Foreskin keratinocyte (primary cell): ENCODE measurements at places on chromosomes 13 and 19. TPM values are rescaled to one million over a fixed set of nuclear protein-coding genes. Genes with fewer than 3 reads are reported as not detected.

GPR18 gene
- not detected in 2 replicates for total RNA-seq

AP2A1 gene
- total RNA-seq: 68.0 and 70.1 TPM in 2 replicates

CRB3 gene
- total RNA-seq: 14.9 and 15.3 TPM in 2 replicates

C19orf25 gene
- total RNA-seq: 29.5 and 34.9 TPM in 2 replicates

ZNF132 gene
- 5.6 and 5.8 TPM in 2 replicates for total RNA-seq

ZNF83 gene
- 24.7 and 24.8 TPM in 2 replicates for total RNA-seq

LILRA6 gene
- not detected in 2 replicates for total RNA-seq

CEACAM3 gene
- not detected in 2 replicates for total RNA-seq

ASF1B gene
- 30.4 and 37.9 TPM in 2 replicates for total RNA-seq

IL12RB1 gene
- 0.07 and 0.14 TPM in 2 replicates for total RNA-seq

MAST1 gene
- 0.10 and 0.21 TPM in 2 replicates for total RNA-seq

ZNF285 gene
- total RNA-seq: 2.3 and 2.7 TPM in 2 replicates

AMER2 gene
- not detected in 2 replicates for total RNA-seq

CYP2A6 gene
- total RNA-seq: not detected in 2 replicates

LGALS7B gene
- total RNA-seq: 407 and 889 TPM in 2 replicates
